GM10248 (cell line): ENCODE measurements at places on chromosomes 3 and 15.

GRCh38 chr3:129690406-129690805 is 83.9 kb upstream of the PLXND1 start:
- peak; percentile 54 for DNase-seq

DNA sequence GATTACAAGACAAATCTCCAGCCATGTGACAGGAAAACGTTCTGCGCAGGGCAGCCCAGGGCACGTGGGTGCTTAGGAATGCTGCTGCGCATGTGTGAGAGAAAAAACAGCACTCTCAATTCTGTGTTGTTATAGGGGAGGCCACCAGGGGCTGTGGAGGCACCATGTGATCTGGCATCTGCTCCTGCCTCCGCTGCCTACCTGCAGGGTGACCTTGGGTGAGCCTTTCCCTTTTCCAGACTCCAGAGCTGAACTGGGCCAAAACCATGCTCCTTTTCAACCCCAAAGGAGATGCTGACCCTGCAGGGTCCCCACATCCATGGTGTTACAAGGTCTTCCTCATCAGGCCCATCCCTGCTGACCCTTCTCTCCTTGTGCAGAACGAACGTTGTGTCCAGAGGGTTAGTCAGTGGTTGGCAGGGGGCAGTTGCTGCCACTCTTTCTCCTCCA is 81.5 kb upstream of the RASGRF1 start:
- DNase-seq = no peak

DNA sequence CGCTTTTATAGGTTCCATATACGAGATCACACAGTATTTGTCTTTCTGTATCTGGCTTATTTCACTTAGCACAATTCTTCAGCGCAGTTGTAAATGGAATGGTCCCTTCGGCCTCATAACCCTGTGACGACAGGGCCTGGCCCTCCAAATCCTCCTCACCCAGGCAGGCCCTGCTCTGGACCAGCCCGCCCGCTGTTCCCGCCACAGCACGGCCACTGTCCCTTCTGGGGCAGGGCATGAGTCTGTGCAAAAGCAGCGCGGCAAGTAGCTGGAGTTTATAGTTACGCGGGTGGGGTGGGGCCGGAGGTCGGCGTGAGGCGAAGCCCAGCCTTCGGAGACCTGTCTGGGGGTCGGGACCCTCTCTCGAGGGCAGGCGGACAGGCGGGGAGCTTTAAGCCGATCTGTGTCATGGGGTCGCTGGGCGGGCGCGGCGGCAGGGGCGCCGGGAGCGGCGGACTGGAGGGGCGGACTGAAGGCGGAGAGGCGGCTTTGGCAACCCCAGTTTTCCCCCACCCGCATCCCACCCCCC is 543 bp downstream of the ARPIN start:
- no peak for DNase-seq

- no peak for DNase-seq
Observed at GRCh38 chr3:131756405-131756804, 253.6 kb upstream of the MRPL3 start.

GRCh38 chr3:84958495-84959469 is at the start of gene CADM2:
CADM2 (plus strand) TSS chr3:84958989.
- peak; percentile 90 for DNase-seq

- no peak for DNase-seq
Observed at GRCh38 chr15:90553248-90553745, 23.6 kb downstream of the CRTC3 start.

DNA sequence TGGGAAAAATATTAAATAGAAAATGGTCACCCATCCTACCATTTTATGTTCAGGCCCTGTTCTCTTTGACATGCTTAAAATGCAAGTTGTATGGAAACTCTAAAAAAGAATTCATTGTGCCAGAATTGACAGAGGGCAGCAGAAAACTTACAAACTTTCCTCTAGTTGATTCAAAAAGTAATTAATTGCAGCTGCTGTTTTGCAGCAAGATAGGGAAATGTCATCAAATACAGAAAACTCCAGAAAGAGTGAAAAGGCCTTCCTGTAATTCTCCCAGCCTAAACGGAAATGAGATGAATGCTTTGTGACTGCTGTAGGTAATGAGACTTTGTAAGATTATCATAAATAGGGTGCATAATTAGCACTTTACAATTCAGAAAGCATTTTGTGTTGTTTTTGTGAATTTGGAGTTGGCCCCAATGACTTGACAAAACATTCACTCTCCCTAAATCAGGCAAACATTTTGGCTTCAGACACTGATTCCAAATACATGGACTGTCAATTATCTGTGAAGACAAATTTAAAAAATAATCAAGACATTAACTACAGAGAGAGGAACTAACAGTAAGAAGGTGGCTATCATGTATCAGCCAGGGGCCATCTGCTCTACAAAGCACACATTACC is 861.8 kb downstream of the SQOR start:
- no peak for DNase-seq

GRCh38 chr3:30286007-30286669 is 320.3 kb upstream of the TGFBR2 start:
- DNase-seq = no peak

GRCh38 chr3:42118762-42119361 is 27.7 kb downstream of the TRAK1 start:
- DNase-seq = peak; percentile 83

- peak; percentile 67 for DNase-seq
Observed at GRCh38 chr3:141452045-141452444, 34.8 kb upstream of the RASA2 start.

GRCh38 chr3:16103472-16103871 is 71.0 kb upstream of the GALNT15 start:
- DNase-seq = no peak

DNA sequence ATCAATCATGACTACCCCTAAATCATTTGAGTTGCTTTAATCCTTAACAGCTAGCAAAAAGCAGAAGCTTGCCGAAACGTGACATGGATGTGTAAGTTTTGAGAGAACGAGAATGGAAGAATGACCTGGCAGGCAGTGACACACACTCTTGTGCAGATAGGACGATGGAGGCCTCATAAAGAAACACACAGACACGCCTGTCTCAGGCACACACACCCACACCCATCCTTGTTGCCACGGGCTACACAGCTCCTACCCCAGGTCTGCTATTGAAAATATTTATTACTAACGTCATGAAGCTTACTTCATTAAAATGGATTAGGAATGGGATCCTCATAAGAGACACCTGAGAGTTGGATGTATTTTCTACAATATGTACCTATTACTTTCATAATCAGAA is 8.5 kb downstream of the MYO5C start:
- DNase-seq = no peak

- no peak for DNase-seq
Observed at GRCh38 chr3:66467996-66468735, 32.7 kb downstream of the LRIG1 start.

GRCh38 chr3:189144645-189145044 is 27.1 kb upstream of the TPRG1 start:
- no peak for DNase-seq

DNA sequence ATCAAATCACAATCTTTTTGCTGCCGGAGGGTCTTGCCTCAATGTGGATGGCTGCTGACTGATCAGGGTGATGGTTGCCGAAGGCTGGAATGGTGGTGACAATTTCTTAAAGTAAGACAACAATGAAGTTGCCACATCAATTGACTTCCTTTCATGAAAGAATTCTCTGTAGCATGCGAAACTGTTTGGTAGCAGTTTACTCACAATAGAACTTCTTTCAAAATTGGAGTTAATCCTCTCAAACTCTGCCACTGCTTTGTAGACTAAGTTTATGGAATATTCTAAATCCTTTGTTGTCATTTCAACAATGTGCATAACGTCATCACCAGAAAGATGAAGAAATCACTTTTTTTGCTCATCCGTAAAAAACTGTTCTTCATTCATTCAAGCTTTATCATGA is 65.8 kb downstream of the B3GNT5 start:
- no peak for DNase-seq

DNA sequence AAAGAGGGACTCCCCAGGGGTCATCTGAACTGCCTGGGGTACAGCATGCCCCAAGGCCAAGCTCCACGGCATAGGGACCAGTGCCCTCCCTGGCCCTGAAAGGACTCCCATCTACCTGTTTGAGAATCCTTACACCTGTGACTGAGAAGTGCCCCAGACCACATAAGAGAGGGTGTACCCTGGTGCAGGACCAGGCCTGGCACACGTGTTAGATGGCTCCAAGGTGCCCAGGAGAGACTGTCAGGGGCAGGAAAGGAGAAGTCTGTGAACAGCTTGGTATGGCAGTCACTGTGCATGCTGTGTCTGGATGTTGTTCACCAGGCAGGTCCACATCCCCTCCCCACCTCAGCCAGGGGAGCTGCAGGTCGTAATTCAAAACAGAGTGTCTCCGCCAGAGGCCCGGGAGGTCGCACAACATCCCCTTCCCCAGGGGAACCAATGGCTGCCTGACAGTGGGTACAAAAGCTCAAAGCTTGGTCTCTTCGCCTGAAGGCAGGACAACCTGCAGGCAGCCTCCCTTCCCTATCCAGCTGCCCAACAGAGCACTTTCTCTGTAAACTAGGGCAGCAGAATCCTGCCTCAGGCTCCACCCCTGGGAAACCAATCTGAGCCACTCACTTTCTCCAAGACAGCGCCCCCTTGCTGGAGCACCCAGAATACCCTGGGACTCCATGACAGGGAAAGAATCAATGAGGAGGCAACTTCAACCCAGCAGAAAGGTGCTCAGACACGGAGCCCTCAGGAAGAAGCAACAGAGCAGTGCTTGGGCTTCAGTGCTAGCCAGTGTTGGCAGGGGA is 3.9 kb downstream of the NUP210 start:
- DNase-seq = no peak

GRCh38 chr15:92149465-92149864 is 244.2 kb upstream of the ST8SIA2 start:
- no peak for DNase-seq

DNA sequence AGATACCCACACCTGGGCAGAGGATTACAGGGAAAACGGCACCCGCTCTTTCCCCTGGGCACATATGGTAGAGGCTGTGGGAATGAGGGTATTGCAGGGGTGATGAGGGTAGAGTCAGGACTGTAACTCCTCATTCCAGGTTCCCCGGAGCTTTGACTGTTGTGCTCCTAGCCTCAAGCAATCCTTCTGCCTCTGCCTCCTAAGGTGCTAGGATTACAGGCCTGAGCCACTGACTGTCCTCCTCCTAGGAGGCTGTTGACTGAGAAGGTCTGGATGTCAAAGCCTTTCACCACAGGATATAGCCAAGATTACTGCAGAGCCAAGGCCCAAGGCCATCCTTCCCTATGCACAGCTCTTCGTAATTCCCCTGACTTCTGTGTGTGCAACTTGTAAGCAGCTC is 1.1 kb upstream of the MPI start:
- DNase-seq = no peak

GRCh38 chr3:1183320-1184048 is 90.7 kb downstream of the CNTN6 start:
- DNase-seq = no peak

GRCh38 chr3:106589311-106589942 is 720.6 kb upstream of the CBLB start:
- DNase-seq = no peak

DNA sequence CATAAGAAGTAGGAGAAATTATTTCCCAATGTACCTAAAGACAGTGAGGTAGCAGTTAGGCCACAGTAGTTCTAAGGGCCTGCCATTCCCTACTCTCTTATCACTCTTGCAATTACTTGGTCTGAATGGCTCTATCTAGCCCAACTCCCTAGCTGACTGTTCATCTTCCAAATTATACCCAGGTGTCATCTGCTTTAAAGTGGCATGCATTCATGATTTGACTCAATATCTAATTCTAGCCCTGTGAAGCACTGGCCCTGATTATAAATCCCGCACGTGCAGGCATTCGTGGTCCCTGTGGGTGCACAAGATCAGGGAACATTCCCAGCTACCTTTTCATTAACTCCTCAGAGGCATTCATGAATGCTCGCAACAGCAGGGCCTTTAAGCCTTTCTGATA is 43.1 kb upstream of the ZNF774 start:
- DNase-seq = no peak

GRCh38 chr3:15265655-15266509 is 59.8 kb downstream of the CAPN7 start:
- no peak for DNase-seq

DNA sequence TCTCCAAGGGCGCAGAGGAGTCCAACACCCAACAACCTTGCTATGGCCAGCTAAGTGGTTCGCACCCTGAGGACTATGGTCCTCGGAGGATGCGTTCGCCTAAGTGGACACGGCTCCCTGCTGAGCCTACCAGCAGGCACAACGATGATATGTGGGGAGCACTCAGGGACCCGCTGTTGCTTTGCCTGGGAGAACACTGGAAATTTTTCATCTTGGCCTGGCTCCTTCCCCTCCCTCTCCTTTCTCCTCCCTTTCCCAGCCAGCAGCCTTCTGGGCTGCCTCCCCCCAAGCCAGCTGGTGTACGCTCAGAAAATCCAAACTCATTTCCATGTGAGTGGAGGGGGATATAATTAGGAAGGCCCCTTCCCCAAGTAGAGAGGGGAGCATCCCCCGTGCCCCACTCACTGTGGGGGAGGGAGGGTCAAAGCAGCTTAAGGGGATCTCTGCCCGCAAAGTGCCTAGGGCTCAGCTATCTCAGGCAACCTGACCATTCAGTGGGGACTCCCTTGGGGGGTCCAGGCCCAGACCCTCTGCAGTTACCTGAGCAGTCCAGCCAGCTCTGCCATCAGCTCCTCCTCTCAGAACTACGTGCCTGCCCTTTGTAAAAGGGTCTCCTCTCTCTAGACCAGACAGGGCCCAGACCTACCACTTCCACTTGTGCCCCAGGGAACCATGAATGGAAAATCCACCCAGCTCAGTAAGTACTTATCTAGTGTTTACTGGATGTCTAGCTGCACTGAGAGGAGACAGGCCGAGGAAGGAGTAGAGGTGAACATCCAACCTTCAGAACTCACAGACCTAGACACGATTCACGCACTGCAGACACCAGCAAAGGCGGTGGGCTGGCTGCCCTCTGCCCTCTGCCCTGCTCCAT is 742 bp upstream of the SEMA7A start:
- no peak for DNase-seq

DNA sequence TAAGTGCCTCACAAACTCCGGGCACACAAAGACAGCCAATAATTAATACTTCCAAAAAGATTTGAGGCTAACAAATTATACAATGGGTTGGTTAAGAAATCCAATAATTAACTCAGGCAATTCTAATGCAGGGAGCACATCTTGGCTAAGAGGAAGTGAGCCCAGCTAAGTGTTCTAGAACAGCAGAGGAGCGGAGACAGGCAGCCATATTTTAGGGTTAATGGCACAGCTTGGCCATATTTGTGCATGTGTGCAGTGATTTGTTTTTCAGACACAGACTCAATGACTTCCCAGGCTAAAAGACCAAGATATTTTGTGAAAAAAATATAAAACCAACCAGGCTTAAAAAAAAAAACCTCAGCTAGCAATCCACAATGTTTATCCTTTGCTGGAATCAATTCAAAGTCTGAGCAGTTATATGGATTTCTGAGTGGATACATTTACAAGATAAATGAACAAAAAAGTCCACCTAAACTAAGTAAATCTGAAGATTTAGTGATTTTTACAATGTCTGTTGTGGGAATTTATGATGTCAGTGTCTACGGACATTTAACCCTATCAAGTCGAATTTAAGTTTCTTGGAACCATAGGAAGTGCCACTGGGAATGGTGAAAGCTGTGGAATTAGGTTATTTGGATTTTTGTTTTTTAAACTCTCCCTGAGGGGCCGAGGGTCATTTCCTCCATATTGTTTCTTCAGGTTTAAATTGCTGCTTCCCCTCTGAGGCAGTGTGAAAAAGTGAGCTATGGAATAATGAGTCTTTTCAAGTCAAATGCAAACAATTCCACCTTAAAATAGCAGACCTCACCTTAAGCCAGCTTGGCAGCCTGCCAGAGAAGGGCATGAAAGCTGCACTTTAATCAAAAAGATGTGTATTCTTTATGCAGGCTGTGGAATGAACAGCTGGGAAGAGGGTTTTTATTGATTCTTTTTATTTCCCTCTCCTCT is 413.7 kb upstream of the TBL1XR1 start:
- no peak for DNase-seq

GRCh38 chr3:182028081-182028480 is 316.4 kb downstream of the SOX2 start:
- DNase-seq = no peak
